ENCODE measurements at places on chromosomes 12 and 14. TPM values are rescaled to one million over a fixed set of nuclear protein-coding genes. Genes with fewer than 3 reads are reported as not detected.

The A2M gene
- 2,807 TPM for total RNA-seq

The NRXN3 gene
- total RNA-seq = not detected

The TRIM9 gene
- not detected for total RNA-seq

The AMDHD1 gene
- 6.5 TPM for total RNA-seq

The FIGNL2 gene
- total RNA-seq = 0.76 TPM

The PDE3A gene
- 2.3 TPM for total RNA-seq

The TAS2R31 gene
- 6.5 TPM for total RNA-seq

The TRPV4 gene
- total RNA-seq = 0.35 TPM

GRCh38 chr14:22095860-22096513 is 422.4 kb upstream of the OR4E1 start:
- no peaks in the 10 kb centered on the region for H3K36me3 ChIP-seq
- H3K27me3 ChIP-seq = no peaks in the 10 kb centered on the region

GRCh38 chr14:102570334-102570995 is 22.0 kb upstream of the RCOR1 start:
- no peaks in the 10 kb centered on the region for H3K27me3 ChIP-seq
- no peaks in the 10 kb centered on the region for H3K36me3 ChIP-seq
- DNase-seq = peak; percentile 79

DNA sequence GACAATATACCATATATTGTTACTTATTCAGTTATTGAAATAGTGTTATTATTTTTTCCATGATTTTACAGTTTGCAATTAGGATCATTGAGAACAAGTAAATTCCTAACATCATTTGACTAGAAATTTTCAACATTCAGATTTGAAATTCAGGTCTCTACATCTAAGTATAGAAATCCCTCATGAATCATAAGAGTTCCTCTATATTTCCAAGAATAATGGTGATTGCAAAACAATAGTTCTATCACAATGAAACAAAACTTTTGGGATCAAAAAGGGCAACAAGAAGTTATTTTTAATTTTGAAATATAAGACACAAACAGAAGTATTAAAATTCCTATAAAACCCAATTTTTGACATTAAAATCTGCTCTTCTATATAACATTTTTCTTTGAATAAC is 10.8 kb downstream of the CLEC1A start:
- no peaks in the 10 kb centered on the region for H3K36me3 ChIP-seq
- no peak for DNase-seq
- H3K27me3 ChIP-seq = no peaks in the 10 kb centered on the region
- H3K27ac ChIP-seq = no peak overlapping the region
- H3K4me3 ChIP-seq = no peak overlapping the region

- H3K27ac ChIP-seq = no peak overlapping the region
- no peaks in the 10 kb centered on the region for H3K36me3 ChIP-seq
- peaks cover 17% of the 10 kb centered on the region for H3K27me3 ChIP-seq
- H3K4me3 ChIP-seq = no peak overlapping the region
- DNase-seq = no peak
Observed at GRCh38 chr12:10672231-10672868, 1.5 kb downstream of the STYK1 start.

DNA sequence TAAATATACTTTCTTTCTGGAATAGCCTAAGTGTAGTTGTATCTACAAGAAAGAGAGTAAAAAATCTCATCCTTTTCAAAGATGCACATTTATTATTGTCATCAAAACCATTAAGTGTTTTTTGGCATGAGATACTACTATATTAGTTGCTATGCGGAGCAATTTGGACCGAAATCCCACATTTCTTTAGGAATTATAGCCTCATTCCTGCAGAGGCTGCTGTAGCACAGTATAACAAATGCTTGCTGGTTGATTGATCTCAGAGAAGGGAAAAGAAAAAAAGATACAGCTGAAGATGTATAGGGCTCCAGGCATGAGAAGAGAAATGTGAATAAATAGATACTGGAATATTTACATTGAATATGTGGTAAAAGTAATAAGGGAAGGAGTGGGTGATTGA is 36.0 kb downstream of the RHOJ start:
- no peak overlapping the region for H3K27ac ChIP-seq
- no peaks in the 10 kb centered on the region for H3K36me3 ChIP-seq
- H3K4me1 ChIP-seq = no peaks in the 10 kb centered on the region
- H3K4me3 ChIP-seq = no peak overlapping the region
- no peaks in the 10 kb centered on the region for H3K27me3 ChIP-seq
- no peak for DNase-seq

DNA sequence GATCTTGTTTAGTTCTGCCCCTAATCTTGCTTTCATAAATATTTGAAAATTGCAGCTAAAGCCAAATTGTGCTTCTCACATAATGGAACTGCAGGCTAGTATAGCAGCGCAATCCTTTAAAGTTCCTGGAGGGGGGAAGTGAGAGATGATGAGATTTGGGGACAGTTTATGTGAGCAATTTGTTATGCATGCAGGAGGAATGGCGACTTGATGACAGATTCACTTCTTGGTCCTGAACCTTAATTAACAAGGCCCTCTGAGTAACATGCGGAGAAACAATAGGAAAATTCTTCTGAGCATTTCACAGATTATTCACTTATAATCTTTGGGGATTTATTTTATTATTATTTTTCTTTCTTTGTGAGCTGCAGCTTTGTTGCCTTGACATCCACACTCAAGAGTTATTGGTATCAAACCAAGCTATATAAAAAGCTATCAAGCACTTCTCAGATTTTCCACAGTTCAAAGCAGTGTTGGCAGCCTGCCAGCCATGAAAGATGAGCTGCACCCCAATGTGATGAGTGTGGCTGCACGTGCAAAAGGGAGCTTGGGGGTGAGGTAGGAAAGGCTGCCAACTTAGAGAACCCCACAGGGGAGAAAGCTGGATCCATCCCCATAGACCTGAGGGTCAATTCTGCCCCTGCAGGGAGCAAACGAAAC is 1662.2 kb upstream of the FLRT2 start:
- no peak overlapping the region for H3K27ac ChIP-seq
- DNase-seq = no peak
- H3K36me3 ChIP-seq = no peaks in the 10 kb centered on the region
- no peak overlapping the region for H3K4me3 ChIP-seq
- H3K27me3 ChIP-seq = no peaks in the 10 kb centered on the region
- H3K4me1 ChIP-seq = no peaks in the 10 kb centered on the region

DNA sequence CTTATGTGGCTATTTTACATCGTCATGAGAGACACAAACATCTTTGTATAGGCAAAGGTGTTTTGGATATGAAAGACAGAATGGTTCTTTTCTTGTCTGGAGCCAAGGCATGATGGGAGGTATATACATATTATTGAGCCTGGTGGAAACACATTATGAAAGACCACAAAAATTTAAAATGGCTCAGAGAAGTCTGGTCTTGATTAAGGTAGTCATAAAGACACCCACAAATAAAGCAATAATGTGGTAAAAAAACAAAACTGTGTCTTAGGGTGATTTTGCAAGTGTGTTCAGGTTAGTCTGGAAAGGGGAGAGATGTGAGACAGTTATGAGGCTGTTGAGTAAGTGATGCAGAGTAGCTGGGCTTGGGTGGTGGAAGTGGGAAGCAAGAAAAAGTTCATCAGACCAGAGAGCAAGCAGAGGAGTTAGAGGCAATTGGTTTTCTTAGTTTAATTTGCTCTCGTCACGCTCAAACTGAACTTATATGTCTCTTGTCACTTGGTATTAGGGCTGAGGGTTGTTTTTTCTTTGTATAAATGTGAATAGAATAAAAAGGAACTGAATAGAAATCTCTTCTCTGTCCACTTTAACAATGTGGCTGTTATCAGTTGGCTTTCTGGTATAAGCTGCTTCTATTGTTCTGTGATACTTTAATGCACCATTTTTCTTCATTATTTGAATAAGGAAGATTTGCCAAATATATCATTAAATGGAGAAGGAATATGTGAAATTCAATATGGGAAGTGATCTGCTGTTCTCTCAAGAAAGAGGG is 115.0 kb downstream of the AKAP6 start:
- no peak overlapping the region for H3K27ac ChIP-seq
- DNase-seq = no peak
- no peaks in the 10 kb centered on the region for H3K36me3 ChIP-seq
- no peak overlapping the region for H3K4me3 ChIP-seq
- no peaks in the 10 kb centered on the region for H3K27me3 ChIP-seq

DNA sequence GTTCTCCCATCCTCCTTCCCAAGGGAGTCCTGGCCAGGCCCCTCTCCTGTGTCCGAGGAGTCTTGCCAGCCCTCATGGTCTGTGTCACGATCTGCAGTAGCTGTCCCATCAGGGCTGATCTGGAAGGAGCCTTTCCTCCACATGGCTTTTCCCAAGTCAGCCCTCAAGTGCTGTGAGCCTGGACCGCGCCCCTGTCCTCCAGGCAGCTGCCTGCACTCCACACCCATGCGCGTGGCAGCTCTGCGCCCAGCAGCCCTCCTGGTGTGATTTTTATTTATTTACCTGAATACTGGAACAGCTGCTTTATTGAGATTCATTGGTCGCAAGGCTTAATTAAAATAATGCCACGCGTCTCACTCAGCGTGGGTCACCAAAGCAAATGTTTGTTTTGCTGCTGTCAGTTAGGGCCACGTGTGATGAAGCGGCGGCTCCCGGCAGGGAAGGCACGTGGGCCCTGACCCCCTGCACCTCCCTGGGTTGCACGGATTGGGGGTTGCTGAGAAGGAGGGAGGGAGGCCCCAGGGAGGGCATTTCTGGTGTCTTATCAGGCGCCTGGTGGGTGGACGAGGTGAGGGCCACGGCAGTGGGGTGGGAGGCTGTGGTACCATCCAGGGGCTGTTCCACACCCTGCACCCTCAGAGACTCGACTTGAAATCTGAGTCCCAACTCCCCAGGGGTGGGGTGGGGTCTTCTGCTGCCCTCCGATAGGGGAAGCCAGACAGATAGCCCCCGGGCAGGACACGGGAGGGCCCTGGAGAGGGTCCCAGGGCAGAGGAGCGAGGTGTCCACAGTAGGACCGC is 206.3 kb upstream of the C14orf180 start:
- no peaks in the 10 kb centered on the region for H3K36me3 ChIP-seq
- DNase-seq = no peak
- H3K27me3 ChIP-seq = peaks cover 13% of the 10 kb centered on the region
- H3K4me1 ChIP-seq = no peaks in the 10 kb centered on the region
- no peak overlapping the region for H3K4me3 ChIP-seq
- no peak overlapping the region for H3K27ac ChIP-seq

DNA sequence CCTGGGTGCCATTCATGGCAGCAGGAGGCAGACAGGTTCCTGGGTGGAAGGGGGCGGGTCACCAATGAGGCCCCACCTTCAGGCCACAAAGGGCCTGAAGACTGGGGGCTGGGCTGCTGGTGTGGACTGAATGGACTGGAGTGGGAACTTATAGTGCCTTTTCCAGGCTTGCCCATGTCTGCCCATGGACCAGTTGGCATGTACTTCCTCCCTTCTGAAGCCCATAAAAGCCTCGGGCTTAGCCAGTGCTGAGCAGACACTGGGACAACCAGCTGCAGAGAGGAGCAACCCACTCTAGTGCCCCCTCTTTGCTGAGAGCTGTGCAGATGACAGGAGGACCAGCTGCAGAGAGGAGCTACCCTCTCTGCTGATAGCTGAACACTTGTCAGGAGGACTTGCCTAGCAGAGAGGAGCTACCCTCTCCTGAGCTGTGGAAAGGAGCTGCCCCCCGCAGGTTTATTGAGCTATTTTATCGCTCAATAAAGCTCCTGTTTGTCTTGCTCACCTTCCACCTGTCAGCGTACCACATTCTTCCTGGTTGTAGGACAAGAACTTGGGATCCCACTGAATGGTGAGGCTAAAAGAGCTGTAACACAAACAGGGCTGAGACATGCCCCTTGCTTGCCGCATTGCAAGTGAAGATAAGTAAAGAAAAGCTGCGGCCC is 34.0 kb downstream of the APAF1 start:
- DNase-seq = no peak
- no peaks in the 10 kb centered on the region for H3K4me1 ChIP-seq
- peaks cover 44% of the 10 kb centered on the region for H3K36me3 ChIP-seq

DNA sequence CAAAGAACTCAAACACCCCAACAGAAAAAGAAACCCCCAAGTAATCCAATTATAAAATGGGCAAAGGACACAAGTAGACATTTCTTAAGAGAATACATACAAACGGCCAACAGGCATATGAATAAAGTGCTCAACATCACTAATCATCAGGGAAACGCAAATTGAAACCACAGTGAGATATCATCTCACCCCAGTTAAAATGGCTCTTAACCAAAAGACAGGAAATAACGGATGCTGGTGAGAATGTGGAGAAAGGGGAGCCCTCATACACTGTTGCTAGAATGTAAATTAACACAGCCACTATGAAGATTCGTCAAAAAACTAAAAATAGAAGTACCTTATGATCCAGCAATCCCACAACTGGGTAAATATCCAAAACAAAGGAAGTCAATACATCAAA is 52.4 kb downstream of the CLMN start:
- H3K4me3 ChIP-seq = no peak overlapping the region
- no peak for DNase-seq
- H3K27me3 ChIP-seq = no peaks in the 10 kb centered on the region

- H3K4me1 ChIP-seq = no peaks in the 10 kb centered on the region
- DNase-seq = peak; percentile 13
- H3K27ac ChIP-seq = no peak overlapping the region
Observed at GRCh38 chr14:26531894-26532293, 65.9 kb downstream of the NOVA1 start.

DNA sequence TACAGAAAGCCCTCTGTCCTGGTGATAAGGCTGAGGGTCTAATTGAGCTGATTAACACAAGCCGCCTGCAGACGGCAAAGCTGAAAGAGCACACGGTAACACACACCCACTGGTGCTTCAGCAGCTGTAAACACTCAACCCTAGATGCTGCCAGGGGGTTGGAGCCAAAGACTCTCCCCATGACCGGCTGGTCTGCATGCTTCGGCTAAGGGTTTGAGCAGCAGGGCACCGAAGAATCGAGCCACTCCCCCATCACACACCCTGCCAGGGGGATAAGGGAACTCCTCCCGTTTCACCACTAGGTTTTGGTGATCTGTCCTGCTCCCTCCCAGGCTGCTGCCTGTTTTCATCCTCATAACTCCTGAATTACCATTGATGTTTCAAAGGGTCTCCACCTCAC is 141.0 kb upstream of the OVCH1 start:
- no peak for DNase-seq
- no peaks in the 10 kb centered on the region for H3K36me3 ChIP-seq
- H3K4me3 ChIP-seq = no peak overlapping the region
- no peaks in the 10 kb centered on the region for H3K27me3 ChIP-seq
- H3K27ac ChIP-seq = no peak overlapping the region
- H3K4me1 ChIP-seq = peaks cover 8% of the 10 kb centered on the region
